Transverse colon (tissue), 4 donors: ENCODE measurements at places on chromosomes 4 and X. TPM values are rescaled to one million over a fixed set of nuclear protein-coding genes. Genes with fewer than 3 reads are reported as not detected.

RNF128 gene
- total RNA-seq: 54.8 TPM

GRCh38 chr4:6758728-6759127 is 23.8 kb upstream of the KIAA0232 start:
- DNase-seq: no peak

DNA sequence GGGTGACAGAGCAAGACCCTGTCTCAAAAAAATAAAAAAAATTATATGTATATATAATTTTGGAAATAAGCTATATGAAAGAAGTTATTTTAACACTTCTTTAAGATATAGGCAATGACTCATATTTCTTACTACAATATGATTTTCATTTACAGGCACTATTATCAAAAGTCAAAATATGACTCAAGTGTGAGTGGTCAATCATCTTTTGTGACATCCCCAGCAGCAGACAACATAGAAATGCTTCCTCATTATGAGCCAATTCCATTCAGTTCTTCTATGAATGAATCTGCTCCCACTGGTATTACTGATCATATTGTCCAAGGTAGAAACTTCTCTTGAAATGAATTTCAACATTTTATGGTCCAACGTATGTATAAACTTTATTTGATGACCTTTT is 20.8 kb downstream of the OCIAD1 start:
- no peak for DNase-seq

DNA sequence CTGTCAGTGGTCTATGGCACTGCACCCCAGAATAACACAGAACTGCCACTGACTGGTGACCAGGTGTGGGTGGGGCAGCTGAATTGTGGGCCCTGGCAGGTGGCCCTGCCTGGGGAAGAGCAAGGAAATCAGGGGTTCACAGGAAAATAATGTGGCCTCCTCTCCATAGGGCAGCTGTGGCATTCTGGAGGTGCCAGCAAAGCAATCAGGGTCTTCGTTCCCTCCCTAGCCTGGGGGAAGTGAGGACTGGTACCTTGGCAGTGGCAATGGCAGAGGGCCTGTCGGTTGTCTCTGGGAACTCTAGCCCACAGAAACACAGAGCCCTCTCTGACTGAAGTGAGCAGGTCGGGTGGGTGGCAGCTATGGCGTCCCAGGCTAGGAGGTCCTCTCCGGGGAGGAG is 223.0 kb downstream of the GRIA2 start:
- DNase-seq: no peak

SPATA4 gene
- total RNA-seq: not detected

STARD8 gene
- total RNA-seq: 3.3 TPM

NUDT10 gene
- 1.3 TPM for total RNA-seq

GRCh38 chr4:186832906-186833305 is 109.2 kb upstream of the FAT1 start:
- DNase-seq: no peak

DNA sequence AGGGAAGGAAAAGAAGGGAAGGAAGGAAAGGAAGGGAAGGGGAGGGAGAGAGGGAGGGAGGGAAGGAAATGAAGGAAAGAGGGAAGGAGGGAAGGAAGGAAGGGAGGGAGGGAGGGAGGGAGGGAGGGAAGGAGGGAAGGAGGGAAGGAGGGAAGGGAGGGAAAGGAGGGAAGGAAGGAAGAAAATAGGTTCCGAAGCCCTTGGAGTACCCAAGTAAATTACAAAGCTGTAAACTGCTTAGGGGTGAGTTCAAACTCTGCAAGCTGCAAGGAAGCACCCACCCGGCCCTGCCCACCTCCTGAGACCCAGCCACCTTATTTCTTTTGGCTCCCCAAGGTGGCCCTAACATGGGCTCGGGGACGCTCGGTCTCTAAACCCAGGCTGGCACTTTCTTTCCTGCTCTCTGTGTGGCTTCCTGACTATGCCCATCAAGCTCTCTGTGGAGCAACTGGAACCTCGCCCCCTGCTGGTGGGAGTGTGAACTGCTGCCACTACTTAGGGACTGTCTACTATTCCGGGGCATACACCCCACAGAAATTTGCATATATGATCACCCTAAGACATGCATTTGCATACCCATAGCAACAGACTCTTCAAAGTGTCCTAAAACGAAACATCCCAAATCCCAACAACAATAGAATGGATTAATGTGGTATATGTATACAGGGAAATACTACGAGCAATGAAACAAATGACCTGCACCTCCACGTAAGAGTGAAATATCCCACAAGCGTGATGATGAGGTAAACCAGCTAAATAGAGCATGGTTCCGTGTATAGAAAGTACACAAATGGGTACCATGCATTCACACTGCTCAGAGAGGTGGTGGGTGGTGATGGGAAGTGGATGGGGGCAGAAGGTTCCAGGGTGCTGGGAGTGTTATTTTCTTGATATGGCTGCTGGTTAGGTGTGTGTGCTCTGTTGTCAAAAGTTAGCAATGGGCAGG is 151.7 kb upstream of the TBL1X start:
- DNase-seq: peak; percentile 67

WAS gene
- total RNA-seq: 13.1 TPM

- no peak for DNase-seq
Observed at GRCh38 chr4:177367336-177367735, 57.7 kb downstream of the NEIL3 start.

RADX gene
- total RNA-seq: not detected

DNA sequence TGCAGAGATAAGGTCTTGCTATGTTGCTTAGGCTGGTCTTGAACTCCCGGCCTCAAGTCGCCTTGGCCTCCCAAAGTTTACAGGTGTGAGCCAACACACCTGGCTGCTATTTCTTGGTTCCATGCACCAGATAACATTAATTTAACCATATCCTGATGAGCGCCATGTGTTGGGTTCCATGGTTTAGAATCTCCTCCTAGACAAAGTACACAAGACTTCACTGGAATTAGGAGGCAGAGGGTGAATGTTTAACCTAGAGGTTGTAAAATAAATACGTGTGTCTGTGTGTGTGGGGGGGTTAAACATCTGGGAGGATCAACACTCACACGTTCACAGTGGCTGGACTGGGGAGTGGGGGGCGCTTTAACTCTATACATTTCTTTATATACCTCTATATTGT is 32.4 kb upstream of the SORCS2 start:
- DNase-seq: no peak

GRCh38 chrX:73478961-73479360 is 32.1 kb downstream of the CDX4 start:
- no peak for DNase-seq

L1CAM gene
- total RNA-seq: 6.6 TPM

DNA sequence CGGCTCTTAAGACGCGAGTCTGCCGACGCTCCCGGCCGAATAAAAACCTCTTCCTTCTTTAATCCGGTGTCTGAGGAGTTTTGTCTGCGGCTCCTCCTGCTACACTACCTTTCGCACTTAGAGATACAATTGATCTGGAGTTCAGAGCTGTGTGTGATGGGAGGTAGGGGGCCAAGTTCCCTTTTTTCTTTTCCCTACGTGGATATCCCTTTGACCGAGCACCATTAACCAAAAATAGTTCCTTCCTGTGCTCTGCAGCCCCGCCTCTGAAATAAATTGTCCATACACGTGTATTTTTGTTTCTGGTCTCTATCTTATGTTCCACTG is 555 bp upstream of the PGM2 start:
- peak; percentile 18 for DNase-seq

DNA sequence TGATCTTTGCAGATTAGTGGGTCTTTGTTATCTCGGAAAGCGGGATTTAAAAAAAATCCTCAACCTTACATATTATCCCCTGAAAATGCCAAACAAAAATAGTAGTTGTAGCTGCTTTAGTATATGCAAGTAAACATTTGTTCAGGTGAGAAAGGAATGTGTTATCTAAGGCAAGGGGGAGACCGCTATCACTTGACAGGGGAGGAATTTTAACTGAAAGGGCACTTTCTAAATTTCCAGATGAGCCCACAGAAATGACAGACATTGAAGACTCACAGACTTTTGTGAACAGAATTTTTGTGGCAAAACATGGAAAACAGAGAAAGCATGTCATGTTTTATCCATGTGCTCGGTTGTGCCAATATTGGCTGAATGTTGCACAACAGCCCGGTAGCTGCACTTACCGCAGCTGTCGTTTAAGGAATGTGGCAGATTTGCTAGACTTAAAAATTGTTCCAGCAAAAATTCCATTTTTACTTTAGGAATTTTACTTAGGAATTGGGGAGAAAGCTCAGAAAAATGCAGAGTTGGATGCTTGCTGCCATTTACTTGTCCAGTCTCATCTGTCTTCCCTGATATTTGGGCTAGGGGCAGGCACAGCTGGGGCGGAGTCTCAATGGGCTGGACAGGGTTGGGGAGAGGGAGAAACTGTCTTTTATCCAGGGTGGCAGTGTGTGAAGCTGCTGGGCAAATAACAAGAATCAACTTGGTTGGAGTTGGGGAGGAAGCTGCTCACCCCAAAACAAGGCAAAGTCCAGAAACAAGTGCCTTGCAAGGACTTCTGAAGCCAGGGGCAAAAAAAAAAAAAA is 94.6 kb upstream of the RPS6KA3 start:
- DNase-seq: no peak

GRCh38 chrX:96774116-96774515 is 89.5 kb downstream of the DIAPH2 start:
- DNase-seq: no peak

DNA sequence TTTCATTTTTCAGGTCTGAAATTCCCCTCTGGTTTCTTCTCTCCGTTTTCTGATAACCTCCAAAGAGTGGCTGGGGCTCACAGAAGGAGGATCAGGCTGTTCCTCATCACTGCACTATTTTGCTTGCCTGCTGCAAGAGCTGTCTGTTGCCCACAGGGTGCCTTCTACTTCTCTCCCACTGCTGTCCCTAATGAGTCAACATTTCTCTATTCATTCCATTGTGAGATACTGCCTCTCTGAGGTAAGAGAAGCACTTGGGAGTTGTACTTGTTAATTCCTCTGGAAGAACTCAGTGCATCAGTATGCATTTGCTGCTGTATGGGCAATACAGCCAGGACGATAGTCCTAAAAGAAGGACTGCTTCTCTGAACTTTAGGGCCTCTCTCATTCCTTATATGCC is 34.8 kb downstream of the CT47B1 start:
- no peak for DNase-seq

GRCh38 chr4:145730026-145730425 is 50.1 kb downstream of the C4orf51 start:
- no peak for DNase-seq

NCAPG gene
- total RNA-seq: 0.48 TPM

DNA sequence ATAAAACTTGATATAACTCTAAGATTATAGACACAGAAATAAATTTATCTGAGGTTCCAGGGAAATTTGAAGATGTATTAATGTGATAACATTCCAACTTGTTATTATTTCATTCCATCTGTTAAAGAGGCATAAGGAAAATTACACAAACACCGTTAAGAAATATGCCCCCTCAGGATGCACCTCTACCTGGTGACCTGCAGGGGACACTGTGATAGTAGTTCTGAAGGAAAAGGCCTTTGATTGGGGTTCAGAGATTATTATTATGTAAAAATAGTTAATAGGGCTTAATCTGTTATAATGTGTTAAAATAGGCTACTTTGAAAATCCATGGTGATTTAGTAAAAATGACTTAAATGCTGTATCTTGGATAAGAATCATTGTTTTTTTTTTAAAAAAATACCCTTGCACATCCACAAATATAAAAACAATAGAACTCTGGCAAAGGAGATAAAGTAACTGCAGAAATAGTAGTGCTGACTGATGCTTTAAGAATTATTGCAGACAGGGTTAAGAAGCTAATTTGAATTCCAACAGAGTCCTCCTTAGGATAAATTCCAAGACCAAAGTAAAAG is 6.1 kb upstream of the ABRAXAS1 start:
- no peak for DNase-seq

GRCh38 chrX:140701480-140701879 is 8.1 kb upstream of the LINC00632 start:
- DNase-seq: no peak

- peak; percentile 50 for DNase-seq
Observed at GRCh38 chrX:47232803-47233332, at the start of gene USP11. Gene USP11, plus strand, starts transcription at chrX:47233009. Its CDS starts 35 bp downstream, at chrX:47233044.

ASMT gene
- not detected for total RNA-seq

- no peak for DNase-seq
Observed at GRCh38 chr4:7506119-7506518, 71.4 kb upstream of the PSAPL1 start.

ZDHHC15 gene
- total RNA-seq: 0.48 TPM

SPANXB1 gene
- not detected for total RNA-seq

DNA sequence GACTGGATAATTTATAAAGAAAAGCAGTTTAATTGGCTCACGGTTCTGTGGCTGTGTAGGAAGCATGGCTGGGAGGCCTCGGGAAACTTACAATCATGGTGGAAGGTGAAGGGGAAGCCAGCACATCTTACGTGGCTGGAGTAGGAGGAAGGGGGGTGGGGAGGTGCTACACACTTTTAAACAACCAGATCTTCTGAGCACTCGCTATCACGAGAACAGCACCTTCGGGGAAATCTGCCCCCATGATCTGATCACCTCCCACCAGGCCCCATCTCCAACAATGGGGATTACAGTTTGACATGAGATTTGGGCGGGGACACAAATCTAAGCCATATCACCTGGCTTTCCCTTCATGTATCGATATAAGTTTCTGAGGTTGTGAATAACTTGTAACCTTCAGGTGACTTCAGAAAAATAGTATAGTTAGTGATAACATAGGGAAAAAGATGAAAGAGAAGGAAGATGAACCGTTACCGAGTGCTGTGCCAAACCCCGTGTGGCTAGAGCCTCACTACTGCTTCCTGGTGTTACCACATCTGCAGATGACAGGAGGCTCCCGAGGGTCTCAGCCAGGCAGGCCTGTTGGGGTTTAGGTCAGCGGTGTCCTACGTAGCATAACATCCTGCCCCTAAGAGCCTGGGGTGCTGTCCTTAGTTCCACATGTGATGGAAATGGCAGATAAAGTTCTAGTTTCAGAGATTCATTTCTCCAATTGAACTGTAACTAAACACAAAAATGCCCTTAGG is 103.5 kb downstream of the TNIP2 start:
- DNase-seq: no peak

DNA sequence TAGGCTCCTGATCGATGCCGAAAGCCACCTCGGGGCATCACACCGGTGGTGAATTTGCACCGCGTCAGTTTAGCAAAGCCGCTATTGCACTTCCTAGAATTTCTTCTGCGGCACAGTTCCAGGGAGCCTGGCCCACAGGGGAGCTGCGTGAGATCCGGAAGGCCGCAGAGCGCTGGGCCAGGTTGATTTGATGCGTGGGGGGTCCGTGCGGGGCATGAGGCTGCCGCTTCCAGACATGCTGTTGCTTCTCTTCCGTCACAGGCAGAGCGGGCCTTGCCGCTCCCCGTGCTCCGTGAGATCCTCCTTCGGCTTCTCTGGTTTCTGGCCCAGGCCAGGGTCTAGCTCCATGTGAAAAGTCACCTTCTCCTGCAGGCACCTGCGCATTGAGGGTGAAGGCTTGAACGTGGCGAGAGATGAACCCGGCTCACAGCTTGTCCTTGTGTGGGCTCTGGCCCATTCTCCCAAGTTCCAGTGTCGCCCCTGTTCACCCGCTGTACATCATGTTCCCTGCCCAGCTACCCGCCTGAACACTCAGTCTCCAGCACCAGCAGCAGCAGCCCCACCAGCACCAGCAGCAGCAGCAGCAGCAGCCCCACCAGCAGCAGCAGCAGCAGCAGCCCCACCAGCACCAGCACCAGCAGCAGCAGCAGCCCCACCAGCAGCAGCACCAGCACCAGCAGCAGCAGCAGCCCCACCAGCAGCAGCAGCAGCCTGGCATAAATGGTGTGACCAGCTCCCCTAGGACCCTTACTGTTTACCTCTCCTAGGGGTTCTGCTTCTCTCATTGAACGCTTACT is 131.2 kb downstream of the TRIML1 start:
- no peak for DNase-seq

EIF4E gene
- total RNA-seq: 68.0 TPM

BEND2 gene
- not detected for total RNA-seq

GAGE12E gene
- not detected for total RNA-seq

- DNase-seq: peak; percentile 30
Observed at GRCh38 chrX:13120017-13120416, 75.6 kb upstream of the FAM9C start.

- DNase-seq: no peak
Observed at GRCh38 chr4:86356425-86357210, 3.2 kb downstream of the MAPK10 start.
